ENCODE measurements at places on chromosomes 7 and 10.

DNA sequence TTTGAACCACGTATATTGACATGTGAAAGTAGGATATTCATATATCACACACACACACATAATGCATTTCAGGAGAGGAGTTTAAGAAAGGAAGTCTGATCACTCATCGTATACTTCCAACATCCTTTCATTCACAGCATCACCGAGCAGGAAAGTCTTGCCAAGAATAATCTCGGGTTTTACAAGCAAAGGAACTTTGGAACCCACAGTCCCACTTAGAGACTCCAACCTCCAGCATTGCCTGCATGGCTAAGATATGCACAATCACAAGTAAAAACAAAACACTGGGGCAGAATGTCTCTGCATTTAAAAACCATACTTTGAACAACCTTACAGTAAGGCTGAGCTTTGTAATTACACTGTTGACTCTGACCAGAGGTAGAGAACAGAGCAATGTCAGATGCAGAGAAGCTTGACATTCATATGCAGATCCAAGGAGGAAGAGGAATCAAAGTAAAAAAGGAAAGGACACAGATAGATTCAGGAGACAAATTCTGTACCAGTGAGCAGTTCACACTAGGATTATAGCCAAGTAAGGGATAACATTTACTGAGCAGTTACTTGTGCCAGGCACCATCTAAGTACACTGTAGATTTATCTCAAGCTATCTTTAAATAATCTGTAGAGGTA, 14.8 kb downstream of the THSD7A start:
- no peak for ATAC-seq

- ATAC-seq = peak; percentile 79
Observed at GRCh38 chr7:67019562-67020390, 23.1 kb downstream of the TYW1 start.

- ATAC-seq = peak; percentile 82
Observed at GRCh38 chr7:134891262-134891695, 95.0 kb upstream of the AGBL3 start.

DNA sequence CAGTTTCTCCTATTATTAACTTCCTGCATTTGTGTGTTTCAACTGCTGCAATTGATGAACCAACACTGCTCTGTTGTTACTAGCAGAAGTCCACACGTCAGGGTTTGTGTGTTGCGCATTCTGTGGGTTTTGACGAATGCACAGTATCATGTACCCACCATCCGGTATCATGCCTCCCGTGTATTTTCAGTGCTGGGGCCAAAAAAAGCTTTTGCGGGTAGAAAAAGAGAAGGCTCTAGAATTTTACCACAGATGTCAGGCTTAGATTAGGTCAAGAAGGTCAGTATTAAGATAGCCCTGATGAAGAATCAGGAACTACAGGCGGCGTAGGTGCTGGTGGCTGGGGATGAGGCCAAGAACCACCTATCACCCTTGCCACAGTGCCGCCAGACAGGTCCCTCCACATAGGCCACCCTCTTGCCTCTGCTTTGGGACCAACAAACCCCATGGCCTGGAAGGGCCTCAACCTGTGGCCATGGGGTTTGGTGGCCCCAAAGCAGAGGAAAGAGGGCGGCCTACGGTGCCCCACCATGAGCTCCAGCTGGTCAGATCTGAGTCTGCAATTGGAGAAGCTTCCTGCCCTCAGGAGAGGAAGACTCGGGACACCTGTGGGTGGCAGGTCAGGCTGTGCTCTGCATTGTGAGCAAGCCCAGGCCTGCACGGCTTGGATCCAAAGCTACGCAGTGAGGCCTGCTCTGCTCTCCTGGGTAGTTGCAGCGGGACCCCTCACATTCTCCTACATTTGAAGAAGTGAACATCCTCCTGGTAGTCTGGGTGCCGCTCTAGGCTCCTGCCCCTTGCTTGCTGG, 71.9 kb downstream of the MKI67 start:
- ATAC-seq = no peak

GRCh38 chr10:75717126-75717916, 285.9 kb downstream of the LRMDA start:
- ATAC-seq = no peak

DNA sequence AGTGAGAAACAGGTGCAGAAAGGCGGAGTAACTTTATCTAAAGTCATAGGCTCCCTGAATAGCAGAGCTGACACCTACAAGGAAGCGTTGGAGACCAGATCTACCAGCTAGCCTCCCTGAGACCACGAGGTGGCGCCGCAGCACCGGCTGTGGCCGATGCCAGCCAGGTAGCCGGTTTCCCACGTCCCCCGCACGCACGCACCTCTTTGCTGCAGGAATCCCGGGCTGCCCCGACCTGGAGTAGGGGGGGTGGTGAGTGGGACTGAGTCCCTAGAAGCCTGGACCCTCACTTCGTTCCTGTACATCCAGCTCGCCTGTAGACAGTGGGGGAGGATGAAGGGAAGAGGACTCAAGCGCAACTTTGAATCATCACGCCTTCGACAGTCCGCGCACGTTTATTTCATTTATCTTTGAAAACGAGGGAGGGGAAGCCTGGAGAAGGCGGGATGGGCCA, 3.7 kb downstream of the ELOVL3 start:
- peak; percentile 74 for ATAC-seq

- ATAC-seq = no peak
Observed at GRCh38 chr10:60169111-60169510, 220.6 kb downstream of the ANK3 start.

GRCh38 chr7:76071316-76072242, 23.7 kb downstream of the MDH2 start:
- no peak for ATAC-seq

- ATAC-seq = no peak
Observed at GRCh38 chr7:45140827-45141226, 16.8 kb upstream of the RAMP3 start.

DNA sequence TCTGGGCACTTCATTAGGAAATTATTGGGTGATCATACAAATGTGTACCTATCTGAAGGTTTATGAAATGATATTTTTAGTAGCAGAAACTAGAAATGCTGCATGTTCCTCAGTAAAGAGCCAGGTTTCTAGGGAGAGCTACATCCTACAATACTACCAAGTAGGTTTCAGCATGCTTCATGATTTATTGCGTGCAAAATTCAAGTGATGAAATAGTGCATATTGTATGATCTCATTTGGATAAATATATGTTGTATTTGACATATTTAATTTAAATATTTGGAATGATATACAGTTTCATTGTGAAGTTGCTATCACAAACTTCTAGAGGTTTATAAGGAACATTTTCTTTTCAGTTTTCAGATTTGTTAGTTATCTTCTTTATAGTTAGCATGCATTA, 90.5 kb upstream of the GDF10 start:
- no peak for ATAC-seq

DNA sequence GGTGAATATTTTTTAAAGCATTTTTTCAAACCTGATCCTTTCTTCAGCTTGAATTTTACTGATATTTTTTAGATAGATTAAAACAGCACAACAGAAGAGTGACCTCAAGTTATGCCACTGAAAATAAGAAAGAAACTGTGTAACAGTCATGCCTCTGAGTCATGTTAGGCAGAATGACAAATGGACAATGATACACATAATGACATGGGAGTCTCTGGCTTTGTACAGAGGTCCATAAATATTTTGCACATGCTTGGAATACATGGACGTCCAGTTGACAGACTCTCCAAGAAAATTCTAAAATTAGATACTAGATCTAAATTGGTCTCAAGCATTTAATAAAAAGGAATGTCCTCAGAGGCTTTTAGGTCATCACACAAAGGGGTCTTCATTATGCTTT, 21.9 kb upstream of the SEMA3A start:
- peak; percentile 76 for ATAC-seq

- ATAC-seq = peak; percentile 40
Observed at GRCh38 chr10:32332299-32332750, 14.6 kb downstream of the EPC1 start.

- ATAC-seq = no peak
Observed at GRCh38 chr7:42338231-42338915, 101.4 kb upstream of the GLI3 start.

DNA sequence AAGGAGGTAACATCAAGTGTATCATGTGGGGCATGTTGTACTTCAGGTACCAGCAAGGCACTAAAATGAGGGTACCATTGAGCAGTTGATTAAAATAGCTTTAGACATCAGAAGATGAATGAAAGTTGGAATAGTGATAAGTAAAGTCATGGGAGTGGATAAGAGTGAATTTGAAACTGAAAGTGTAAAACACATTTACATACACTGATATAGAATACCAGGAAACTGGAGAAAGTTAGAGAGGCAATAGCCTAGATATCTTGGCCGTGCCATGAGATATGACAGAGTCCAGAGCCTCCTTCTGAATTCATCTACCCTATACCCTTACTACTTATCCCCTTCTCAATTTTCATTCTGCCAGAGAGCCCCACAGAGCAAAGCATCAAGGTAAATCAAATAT, 76.6 kb downstream of the GRM3 start:
- ATAC-seq = no peak

- ATAC-seq = no peak
Observed at GRCh38 chr7:44375926-44376342, 50.5 kb upstream of the CAMK2B start.

DNA sequence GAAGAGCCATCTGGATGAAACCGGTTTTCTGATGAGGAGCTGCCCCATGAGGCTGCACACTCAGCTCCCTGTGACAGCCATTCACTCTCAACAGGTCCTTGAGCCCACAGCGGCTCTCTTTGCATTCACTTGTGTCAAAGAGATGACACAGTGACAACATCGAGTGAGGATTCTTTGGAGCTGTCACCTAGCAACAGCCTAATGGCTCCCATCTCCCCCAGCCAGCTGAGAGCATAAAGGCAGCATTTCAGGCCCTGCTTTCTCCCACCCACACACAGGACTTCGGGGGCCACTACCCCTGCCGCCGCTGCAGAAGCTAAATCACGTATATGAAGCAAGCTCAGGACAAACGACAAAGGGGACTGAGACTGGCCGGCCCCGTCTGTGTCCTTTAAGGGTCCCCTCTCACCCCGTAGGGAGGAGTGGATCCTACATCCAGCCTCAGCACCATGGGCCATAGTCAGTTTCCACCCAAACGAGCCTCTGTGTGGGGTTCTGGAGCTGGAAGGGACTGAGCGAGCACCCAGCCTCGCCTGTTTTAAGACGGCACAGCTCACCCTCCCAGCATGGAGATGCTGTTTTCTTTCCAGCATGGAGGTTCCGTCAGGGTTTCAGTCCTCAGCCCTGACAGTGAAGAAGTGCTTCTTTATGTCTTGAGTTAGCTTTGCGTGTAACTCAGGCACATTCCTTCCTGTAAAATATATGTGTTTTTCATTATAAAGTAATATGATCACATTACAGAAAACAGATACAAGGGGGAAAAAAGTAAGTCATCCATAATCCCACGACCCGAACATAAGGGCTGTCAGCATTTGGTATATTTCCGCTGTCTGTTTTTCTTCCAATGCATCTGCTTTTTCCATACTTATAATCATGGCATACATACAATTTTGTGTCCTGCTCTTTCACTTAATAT, 4.9 kb downstream of the CPA4 start:
- ATAC-seq = peak; percentile 68

DNA sequence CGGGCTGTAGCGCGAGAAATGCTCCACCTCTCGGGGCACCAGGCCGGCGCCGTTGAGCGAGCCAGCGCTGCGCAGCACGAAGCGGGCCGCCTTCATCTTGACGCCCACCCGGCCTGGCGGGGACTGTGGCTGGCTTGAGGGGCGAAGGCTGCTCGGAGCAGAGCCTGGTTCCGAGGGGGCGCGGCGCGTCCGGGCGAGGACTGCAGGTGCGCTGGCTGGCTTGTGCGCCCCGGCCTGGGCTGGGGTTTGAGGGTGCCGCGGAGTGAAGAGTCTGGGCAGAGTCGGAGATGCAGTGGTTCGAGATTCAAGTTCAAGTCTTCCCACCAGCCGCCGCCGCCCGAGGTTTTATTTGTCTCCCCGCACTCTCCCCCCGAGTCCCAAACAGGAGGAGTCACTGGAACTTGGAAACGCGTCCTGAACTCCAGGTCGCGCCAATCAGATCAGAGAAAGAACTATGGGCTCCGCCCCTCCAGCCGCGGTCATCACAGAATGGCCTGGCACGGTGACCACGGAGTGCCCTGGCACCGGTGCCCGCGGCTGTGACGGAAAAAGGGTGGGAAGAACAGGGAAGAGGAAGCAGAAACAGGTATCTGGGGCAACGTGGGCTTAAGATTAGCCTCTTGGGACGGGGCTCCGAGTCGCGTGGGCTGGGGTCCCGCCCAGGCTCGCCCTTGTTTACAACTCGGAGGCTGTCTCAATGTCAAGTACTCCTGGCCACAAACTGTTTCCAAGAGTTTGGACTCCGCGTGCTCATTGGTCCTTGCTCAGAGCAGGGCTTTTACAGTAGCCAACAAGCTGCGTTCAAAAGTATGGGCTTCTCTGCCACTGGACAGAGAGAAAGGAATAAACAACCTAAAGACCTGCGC, at the start of gene PDK4:
Gene PDK4 (minus strand): TSS at position 319 of the 866 bp plus-strand sequence. CDS start 223 bp downstream, at position 96.
- peak; percentile 91 for ATAC-seq

DNA sequence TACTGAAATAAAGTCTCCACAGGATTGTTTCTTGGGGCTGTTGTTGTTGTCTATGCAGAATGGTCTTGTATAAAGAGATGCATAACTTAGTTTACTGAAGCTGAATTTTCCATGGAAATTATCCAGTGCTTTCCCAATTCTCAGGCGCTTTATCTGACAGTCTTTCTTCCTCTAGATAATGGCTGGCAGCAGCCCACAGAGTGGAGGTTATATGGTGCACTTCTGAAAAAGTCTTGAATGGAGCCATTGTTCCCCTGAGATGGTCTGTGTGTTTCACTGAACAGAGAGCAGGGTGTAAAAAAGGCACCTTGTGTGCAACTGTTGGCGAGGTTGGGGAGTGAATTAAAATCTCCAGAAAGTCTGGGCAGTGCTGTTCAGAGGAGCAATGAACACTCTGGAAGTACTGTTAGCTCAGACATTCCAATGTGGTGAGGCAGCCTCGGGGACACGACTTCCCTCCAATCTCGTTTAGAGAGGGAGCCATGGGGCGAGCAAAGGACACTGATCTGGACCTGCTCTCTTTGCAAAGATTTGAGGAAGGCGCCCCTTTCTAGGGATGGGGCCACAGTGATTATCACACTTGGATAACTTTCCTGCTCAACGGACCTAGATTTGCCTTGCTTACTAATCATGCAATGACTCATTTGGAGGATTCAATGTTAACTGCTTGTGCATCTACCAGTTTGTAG, 2.0 kb upstream of the PLCE1 start:
- peak; percentile 83 for ATAC-seq

DNA sequence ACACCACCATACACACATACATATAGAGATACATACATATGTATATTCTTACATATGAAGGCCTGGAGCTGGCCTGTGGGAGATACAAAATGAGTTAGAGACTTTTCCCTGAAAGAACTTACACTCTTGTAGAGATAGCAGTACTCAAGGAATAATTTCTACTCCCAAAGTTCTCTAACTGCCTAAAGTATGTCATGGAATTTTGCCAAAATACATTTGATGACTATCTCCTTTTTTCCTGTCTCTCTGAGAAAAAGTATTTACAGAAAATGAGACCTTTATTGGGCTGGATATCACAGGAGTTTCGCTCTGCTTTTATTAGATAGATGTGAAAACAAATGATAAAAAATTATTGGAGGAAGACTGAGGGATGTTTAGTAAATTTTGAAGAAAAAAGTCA, 220.1 kb downstream of the POU6F2 start:
- ATAC-seq = no peak

GRCh38 chr7:79615466-79615865, 162.0 kb upstream of the MAGI2 start:
- ATAC-seq = peak; percentile 65
